ENCODE measurements at places on chromosomes 4 and X.

DNA sequence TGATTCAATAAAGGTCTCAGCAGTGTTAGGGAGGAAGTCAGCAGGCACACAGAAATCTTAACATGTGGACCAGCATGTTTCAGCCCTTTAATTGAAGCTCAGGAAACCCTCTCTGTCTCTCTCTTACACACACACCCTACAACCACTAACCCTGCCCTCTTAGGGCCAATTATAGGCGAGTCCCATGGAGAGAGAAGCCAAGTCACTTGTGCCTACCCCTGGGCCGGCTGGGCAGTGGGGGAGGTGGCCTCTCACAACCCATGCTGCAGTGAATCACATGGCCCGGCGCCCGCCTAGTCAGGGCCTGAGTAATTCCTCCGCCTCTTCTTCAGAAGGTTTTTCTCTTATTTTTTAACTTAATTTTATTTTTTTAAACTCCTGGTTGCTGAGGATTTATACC lies 3.7 kb downstream of the FGD1 start:
- no peak for DNase-seq

DNA sequence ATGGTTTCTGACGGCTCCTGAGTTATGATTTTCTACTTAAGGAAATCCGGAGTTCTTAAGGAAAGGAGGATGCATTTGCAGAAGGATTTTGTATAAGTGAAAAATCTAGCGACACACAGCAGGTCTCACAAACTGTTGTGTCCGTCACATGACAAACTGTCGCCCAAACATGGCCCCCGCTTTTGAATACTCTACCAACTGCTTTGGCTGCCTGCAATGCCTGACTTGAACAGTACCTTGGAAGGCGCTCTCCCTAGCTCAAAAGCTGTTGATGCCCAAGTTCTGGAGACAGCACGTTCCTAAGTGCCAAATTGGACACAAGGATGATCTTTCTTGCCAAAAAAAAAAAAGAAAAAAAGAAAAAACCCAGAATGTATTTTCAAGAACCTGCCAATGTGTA lies 103.2 kb downstream of the ENPP6 start:
- DNase-seq = no peak

DNA sequence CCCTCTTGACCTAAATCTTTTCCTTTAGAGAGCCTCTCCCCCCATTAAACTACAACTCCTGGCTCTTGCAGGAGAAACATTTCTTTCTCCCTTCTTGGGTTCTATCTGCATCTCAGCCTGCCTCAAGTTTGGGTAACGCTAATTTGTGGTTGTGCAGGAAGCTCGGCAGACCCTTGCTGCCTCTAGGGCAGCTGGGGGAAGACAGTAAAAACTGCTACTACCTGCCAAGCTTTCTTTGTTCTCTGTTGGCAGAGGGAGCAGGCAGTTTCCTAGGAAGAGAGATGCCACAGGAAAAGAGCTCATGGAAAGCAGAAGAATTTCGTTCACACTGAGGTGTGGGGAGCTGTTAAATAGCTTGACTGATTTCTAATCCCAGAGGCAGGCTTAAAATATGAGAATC lies 555.6 kb upstream of the IGFBP7 start:
- DNase-seq = no peak

- DNase-seq = no peak
These were observed 109.5 kb downstream of the CPZ start for GRCh38 chr4:8702020-8702495.

DNA sequence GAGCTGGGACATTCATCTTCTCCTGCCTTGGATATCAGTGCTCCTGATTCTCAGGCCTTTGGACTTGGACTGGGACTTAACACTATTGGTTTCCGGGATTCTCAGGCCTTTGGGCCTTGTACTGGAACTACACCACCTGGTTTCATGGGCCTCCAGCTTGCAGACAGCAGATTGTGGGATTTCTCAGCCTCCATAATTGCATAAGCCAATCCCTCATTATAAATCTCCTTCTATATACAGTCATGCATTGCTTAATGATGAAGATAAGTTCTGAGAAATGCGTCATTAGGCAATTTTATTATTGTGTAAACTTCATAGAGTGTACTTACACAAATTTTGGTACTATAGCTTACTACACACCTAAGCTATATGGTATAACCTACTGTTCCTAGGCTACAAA lies 8.9 kb upstream of the CCNG2 start:
- peak; percentile 42 for DNase-seq

DNA sequence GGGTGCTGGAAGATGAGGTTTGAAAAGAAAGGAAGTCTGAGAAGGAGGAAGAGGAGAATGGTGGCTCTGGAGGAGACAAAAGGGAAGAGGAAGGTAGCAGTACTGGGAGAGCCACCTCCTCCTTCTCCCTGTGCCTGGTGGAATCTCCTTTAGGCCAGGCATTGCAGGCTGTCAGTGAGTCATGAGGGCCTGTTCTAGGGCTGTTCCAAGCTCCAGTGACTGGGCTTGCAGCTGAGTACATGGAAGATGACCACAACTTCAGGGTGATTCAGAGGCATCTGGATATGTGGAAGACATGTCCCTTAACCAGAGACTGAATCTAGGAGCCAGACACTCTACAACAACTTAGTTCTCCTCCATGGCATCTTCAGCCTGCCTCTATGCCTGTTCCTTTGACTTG lies 107.8 kb downstream of the EFNB1 start:
- DNase-seq = no peak

DNA sequence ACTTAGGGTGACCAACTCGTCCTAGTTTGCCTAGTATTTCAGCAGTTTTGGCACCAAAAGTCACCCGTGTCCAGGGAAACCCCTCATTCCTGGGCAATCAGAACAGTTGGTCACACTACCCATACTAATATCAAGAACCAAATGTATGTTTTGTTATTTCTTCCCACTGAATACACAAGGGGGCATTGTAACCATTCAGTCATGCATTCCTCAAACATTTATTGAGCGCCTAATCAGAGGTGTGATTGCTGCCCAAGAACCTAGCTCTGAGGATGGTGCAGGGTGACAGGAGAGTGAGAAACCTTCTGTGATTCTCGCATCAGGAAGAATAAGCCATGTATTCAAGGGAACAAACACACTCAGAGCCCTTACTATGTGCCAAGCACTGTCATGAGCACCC lies 69.8 kb upstream of the RAI2 start:
- no peak for DNase-seq

- no peak for DNase-seq
These were observed 66.9 kb upstream of the PROM1 start for GRCh38 chr4:16150716-16151115.

- no peak for DNase-seq
These were observed 633.9 kb upstream of the CPEB2 start for GRCh38 chr4:14368391-14368790.

DNA sequence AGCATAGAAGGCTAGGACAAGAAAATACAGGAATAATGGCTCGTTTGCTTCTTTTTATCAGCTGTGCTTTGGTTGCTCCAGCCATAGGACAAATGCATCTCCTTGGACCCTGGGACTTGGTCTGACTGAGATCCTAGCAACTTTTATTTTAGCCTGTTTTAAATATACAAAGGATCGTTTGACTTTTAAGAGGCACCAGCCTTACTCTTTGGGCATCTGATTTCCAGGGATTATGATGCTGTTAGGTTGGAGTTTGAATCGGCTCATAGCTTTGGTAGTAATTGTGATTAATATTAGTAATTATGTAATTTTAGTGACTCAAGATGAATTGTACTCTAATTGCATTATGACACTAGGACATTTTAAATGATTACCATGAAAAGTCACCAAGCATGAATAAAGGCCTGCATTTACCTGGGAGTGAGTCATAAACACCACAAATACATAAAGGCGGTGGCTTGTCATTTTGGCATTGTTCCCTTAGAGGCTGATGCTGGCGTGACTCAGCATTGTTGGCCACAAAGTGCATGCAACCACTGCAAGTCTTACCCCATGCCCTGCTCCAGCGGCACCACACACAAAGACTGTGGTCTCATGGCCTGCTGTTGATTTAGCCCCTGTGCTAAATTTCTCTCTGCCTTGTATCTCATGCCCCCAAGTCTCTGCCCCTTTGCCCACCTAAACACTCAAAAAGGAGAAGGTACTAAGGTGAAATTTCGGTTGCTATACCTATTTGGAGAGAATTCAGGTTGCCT lies 12.4 kb downstream of the GPAT3 start:
- DNase-seq = peak; percentile 82

DNA sequence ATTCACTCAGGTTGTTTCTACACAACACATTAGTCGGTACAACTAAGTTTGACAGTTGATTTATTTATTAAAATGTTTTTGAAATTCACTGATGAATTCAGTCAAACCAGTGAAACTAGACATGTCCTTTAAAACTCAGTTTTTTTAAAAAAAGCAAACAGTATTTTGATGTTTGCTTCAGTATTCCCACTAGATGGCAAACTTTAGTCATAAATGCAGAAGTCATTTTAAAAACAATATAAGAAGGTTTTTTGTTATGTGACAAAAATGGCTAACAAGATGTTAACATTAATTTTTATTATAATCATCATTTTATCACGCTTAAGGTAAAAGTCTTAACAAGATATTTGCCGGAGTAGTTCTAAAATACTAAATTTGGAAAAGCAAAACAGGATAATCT lies 1337.8 kb upstream of the DIAPH2 start:
- peak; percentile 0 for DNase-seq

- DNase-seq = peak; percentile 21
These were observed 14.0 kb upstream of the ARHGAP10 start for GRCh38 chr4:147717878-147718277.

DNA sequence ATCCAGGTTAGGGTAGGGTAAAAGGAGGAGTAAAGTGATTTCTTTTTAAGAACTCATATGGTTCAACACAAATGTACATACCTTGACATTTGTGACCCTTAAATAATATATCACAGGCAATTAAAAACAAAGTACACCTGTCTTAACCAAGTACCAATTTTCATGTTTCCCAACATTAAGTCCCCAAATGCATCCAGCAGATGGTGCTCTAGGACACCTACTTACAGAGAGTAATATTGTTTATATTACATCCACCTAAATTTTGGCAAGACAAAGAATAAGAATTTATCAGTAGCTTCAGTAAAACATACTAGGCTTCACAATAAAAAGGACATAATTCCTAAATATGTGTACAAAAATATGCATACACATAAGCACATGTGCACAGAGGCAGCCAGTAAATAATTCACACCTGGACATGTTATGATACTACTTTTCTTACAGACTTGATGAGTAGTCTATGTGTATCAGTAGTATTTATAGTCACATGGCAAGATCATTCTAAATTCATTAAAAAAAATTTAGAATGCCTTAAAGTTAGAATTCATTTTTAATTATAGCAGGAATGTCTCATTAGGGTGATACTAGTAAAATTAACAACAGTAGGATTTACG lies 219.7 kb downstream of the DCLK2 start:
- DNase-seq = peak; percentile 48

GRCh38 chr4:87375719-87376291 lies 15.2 kb downstream of the HSD17B11 start:
- peak; percentile 59 for DNase-seq

GRCh38 chr4:85740431-85740861 lies 265.5 kb downstream of the ARHGAP24 start:
- DNase-seq = no peak

DNA sequence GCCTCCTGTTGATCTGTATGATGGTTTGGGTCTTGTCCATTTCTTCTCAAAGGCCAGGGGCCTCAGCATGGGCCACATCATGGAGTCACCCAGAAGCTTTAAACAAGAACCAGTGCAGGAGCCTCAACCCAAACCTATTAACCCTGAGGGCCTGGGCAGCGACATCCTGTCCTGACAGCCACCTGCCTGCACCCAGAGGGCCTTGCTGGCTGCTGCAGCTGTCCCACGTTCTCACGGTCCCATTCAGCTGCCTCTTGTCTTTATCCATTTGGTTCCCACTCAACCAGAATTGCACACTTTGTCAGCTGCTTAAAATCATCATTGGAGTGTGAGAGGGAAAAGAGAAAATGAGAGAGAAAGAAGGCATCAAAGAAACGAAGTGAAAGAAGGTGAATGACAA lies 21.6 kb downstream of the C4orf50 start:
- no peak for DNase-seq

DNA sequence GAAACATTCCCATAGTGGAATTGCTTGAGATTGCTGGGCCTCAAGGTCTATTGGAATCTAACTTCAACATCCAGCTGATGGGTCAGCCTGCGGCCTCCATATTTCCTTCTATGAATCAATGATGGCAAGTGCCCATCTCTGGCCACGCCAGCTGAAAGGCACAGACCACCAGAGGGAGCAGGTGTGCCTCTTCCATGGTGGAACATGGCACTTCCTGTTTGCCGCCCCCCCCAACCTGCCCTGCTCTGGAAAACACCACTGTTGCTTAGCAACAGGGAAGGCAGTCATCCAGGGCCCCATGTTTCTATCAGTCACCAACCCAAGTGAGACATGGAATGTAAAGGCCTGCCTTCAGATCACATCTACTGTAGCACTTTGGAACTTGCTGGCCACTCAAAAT lies 11.6 kb downstream of the PAGE4 start:
- DNase-seq = peak; percentile 15

DNA sequence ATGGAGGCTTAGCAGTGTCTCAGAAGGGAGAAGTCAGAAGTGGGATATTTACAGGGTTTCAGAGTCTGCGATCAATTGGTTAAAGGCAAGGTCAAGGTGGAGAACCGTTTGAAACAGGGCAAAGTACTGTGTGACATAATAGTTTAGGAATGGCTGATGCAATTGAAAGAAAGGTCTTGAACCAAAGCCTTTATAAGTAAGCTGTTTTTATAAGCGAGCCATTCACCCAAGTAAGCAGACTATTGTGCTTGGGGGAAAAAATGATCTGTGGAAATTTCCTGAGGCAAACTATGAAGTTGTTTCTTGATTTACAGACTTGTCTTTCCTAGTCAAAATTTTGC lies 327.3 kb downstream of the CAMK2D start:
- DNase-seq = no peak

DNA sequence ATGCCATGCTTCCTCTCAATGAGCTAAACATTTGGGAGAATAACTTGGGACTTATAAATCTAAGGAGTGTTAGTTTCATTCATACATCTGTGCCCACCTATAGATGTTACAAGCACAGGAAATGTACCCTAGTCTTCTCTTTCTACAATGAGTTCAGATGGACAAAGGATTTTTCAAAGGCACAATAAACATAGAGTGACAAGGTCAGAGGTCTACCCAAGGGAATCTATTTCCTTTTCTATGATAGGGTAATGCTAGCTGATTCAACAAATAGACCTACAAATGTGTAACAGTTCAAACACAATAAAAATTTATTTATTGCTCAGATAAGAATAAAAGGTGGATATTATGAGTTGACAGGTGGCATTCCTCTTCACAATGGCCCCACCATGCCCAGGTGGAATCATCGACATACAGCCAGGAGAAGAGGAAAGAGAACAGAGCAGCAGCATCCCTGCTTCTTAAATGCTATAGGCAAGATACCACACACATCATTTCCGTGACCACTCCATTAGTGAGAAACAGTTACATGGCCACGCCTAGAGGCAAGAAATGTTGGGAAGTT lies 421.8 kb downstream of the HNRNPD start:
- no peak for DNase-seq

- no peak for DNase-seq
These were observed 50.7 kb downstream of the MXRA5 start for GRCh38 chrX:3295731-3296130.

Measured in AML-193 (cell line).